ENCODE measurements at places on chromosomes 5 and 9. TPM values are rescaled to one million over a fixed set of nuclear protein-coding genes. Genes with fewer than 3 reads are reported as not detected.

GRCh38 chr5:167219298-167219697 is 1072.1 kb upstream of the WWC1 start:
- DNase-seq: no peak

- no peak for DNase-seq
These were observed 3.2 kb upstream of the SQSTM1 start for GRCh38 chr5:179817470-179817840.

DNA sequence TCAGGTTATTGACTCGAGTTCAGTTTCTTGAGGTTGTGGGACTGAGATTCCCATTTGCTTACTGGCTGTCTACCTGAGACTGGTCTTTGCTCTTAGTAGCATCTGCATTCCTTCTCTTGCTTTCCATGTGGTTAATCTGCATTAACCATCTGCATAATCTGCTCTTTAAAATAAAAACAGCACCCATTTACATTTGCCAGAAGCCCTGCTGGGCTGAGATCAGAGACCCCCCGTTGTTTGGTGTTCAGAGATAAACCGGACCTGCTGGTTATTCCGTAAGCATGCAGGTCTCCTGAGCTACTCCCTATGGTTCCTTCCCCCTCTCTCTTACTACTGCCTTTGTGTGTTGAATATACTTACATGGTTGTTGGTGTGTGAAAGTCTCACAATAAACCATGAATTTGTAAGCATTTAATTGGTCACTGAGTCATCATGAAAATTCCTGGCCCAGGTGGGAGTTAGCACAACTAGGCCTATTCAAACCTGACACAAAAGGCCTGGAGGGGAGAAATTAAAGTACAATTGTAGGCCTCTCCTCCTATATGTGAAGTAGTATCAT is 396.7 kb downstream of the MRPS30 start:
- no peak for DNase-seq

- DNase-seq: no peak
These were observed 11.3 kb downstream of the EHMT1 start for GRCh38 chr9:137630126-137630525.

DNA sequence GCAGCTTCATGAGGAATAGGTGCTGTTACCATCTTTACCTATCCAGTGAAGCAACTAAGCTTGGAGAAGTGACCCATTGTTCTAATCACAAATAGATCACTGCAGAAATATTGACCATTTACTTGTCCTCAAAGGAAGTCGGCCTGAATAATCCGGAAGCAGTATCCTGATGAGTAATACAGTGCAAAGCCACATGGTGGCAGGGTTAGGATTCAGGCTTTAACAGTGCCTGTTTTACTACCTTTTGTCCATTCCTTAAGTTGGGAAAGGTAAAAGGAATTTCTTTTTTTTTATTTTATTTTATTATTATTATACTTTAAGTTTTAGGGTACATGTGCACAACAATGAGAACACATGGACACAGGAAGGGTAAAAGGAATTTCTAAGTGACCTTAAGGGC is 336.3 kb downstream of the KDM4C start:
- DNase-seq: peak; percentile 2

GRCh38 chr9:116204252-116204882 is 50.8 kb downstream of the PAPPA start:
- DNase-seq: no peak

DNA sequence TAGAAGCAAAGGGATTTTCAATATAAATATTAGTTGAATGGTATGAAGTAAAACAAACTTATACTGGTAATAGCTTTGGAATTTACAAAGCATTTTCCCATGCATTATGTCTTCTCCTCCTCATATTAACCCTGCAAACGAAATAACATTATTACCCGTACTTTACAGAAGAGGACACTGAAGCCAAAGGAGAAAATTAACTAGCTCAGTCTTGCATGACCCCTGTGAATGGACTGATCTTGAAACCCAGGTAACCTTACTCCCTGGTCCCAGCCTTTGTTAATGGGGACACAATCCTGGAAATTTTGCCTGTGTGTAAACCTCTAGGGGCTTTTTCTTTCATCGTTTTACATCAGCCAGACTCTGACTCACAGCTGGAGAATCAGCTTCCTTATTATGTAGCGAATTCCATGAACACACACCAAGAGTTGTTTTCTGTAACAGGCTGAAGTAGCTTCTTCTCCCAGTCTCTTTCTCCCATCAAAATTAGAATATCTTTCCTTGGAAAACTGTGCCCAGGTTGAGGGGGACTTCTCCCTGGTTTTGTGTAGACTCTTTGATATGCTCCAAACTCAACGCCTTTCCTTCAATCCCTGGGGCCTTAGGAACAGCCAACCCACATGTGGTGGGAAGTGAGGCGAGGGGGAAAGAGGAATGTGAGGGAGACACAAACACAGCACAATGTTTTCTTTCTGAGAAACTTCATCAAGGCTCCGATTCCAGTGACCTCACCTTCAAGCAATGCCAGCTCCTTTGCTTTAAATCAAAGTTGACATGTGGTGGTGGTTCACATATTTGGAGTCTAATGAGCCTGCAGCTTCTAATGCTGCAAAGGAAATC is 480.9 kb upstream of the PAPPA start:
- DNase-seq: peak; percentile 36

GRCh38 chr9:130150779-130151382 is 21.3 kb upstream of the NCS1 start:
- DNase-seq: no peak

- no peak for DNase-seq
These were observed 518 bp downstream of the ZDHHC12 start for GRCh38 chr9:128723352-128723865.

DNA sequence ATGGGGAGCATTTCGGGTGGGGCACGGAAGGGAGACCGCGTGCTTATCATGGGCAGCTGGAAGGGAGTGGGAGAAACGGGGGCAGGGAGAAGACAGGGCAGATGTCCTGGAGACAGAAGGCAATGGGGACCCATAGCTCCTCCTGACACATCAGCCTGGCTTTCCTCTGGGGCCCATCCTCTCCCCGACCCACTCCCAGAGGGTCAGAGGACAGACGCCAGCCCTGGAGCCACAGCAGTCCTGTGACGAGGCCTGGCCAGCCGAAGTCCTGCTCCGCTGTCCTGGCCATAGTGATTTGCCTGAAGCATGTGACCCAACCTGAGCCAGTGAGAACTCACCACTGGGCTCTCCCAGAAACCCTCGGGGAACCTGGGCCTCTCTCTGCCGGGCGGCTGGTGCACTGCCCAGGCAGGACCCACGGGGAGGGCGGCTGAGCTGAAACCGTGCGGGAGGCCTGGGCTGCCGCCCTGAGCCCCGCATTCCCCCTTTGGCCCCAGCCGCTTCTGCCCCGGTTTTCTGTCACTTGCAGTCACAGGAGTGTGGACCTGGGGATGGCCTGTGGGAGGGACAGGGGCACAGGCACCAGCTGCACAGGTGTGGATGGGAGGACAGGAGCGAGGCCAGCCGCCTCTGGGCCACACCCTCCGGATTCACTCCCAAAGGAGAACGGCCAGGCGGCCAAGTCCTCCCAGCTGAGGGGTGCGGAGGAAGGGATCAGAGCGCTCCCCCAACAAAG is 19.8 kb downstream of the ADAMTS2 start:
- DNase-seq: no peak

- DNase-seq: no peak
These were observed 76.0 kb upstream of the RNU6ATAC start for GRCh38 chr9:134240361-134240760.

DNA sequence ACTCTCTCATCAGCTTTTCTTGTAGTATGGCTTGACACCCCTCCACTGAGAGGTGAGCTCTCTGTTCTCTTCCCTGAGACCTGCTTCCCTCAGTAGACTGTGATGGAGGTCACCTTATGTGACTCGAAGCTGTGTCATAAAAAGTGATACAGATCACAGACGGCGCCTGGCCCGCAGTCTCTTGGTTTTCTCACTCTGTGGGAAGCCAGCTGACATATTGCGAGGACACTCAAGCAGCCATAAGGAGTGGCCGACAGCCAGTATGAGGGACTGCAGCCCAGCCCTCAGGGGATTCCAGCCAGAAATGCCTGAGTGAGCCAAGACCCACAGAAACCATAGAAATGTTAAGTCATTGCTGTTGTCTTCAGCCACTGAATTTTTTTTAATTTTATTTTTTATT is 38.0 kb downstream of the GADD45G start:
- DNase-seq: no peak

GRCh38 chr9:106697390-106697749 is 165.6 kb upstream of the ZNF462 start:
- DNase-seq: no peak

DNA sequence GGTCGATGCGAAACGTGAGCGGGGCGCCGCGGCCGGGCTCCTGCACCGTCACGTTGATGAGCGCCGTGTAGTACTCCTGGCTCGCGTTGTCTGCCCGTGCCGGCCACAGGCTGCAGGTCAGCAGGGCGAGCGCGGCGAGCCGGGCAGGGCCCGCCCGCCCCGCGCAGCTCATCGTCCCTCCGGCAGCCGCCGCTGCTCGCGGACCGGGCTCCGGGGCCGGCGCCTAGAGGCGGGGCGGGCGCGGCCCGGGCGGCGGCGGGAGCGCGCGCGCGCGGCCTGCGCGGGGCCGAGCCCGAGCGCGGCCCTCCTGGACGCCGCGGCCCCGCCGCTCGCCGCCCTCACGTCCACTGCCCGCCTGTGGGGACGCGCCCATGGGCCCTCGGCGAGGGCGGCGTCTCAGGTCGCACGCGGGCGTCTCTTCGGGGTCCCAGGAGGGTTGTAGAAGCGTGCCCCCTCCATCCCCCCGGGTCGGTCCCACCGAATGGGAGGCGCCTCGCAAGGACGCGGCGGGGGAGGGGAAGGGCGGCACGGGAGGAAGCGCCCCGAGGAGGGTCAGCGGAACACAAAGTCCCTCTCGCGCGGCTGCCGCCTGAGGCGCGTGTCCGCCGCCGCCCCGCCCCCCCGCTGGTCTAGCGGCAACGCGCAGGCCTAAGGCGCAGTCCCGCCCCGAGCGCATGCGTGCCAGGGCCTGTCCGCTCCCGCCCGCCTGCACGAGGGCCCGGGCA is at the start of gene RNF130:
Gene RNF130 (minus strand): TSS at position 229 of the 725 bp plus-strand sequence. CDS start 57 bp downstream, at position 172.
- peak; percentile 98 for DNase-seq

GRCh38 chr5:90939211-90939610 is 380.6 kb downstream of the ADGRV1 start:
- DNase-seq: no peak

DNA sequence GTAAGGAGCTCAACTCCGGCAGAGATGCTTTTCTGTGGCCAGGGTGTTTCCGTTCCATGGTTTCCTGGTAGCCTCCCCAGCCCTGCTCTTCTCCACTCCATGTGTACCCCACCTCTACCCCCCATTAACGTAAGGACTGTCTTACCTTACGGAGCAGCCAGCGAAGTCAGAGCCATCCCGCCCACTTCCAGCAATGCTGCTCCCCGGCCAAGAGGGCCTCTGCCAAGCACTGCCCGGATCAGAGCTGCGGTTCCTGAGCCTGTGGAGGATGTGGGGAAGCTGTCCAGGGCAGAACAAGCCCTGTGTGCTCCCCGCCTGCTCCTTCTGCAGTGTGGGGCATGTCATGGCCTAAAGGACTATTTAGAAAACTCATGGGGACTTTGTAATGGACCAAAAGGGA is 261.2 kb downstream of the GADD45G start:
- no peak for DNase-seq

UIMC1 gene
- total RNA-seq: 51.3 TPM

TEX48 gene
- not detected for total RNA-seq

SLC31A2 gene
- total RNA-seq: 1.8 TPM

ABL1 gene
- 29.6 TPM for total RNA-seq

FOXD4 gene
- total RNA-seq: 1.7 TPM

GGTA1 gene
- not detected for total RNA-seq

PCDHB3 gene
- total RNA-seq: 0.10 TPM
